ENCODE measurements at places on chromosomes 1 and 21.
A peak's percentile ranks its signal among the peaks of the same experiment; 100 is the strongest.

- no peak for DNase-seq
Observed at GRCh38 chr21:35036465-35037383, 12.4 kb downstream of the RUNX1 start.

DNA sequence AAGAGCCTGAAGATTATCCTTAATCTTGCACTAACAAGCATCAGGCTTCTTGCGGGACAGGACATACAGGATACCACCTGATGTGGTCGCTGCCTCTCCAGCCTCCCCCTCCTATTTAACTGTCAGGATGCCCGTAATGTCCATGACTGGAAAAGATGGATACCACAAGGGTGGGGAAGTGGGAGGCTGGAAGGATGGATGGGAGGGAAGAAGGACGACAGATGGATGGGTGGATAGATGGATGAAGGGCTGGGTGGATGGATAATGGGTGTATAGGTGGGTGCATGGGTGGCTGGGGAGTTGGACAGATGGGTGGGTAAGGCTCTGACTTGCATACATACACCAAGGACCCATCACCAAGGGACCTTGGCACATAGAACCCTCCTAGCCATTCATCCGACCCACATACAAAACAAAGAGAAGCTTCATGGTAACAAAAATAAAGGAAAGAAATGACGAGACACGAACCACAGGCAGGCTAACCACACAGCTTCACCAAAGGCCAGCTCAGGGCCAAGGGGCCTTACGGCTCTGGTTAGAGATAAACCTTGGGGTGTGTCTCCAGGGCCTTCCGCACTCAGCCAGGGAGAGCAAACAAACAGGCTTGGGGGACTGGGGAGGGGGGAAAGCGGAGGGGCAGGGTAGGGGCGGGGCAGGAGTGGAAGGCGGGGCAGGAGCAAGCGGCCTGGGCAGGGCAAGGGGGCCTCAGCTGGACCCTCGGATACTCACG, 50.5 kb downstream of the HSPG2 start:
- DNase-seq: no peak

DNA sequence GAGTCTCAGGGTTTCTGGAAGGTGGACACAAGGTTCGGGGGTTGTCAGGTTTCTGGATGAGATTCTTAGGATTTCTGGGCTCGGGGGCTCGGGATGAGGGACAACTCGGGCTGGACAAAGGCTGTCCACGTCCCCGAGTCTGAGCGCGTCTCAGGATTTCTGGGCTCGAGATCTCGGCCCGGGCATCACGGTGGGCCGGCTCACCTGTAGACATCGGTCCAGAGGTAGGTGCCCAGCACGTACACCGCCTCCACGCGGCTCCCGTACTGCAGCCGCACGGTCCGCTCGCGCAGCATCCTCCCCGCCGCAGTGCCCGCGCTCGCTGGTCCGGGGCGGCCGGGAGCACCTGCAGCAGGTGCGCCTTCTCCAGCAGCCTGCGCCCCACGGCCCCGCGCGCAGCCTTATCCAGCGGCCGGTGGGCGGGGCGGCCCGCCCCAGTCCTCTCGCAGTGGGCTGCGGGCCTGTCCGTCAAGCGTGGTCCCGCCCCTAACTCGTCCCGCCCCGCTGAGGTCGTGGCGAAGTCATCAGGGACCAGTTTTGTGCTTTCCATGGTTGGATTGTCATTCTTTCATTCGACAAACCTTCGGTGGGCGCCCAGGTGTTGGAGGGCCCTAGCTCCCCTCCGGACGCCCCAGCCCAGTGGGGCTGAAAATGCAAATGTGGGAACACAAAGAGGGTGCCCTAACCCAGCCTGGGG, at the start of gene PADI2:
Gene PADI2, minus strand, starts transcription at position 376 of the 697 bp plus-strand sequence. Its CDS starts 80 bp downstream, at position 296.
- peak; percentile 83 for DNase-seq

- DNase-seq: no peak
Observed at GRCh38 chr1:202230939-202231645, 37.5 kb downstream of the LGR6 start.

DNA sequence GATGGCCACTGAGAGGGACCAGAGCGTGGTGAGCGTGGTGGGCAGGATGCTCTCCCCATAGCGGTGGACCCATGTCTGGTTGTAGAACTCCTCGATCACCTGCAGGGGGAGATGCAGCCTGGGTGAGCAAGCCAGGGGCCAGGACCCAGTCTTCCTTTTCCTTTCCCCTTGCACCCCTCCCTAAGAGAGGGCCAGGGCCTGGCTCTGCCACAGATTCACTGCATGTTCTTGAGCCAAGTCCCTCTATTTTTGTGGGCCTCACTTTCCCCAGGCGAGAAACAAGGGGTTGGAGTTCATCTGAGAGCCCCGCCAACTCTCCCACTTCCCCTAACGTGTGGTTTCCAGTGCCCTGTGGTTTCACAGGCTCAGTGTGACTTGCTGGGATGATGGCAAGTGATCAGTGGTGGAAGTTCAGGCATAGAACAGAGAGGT, 27.5 kb downstream of the SLC2A1 start:
- peak; percentile 80 for DNase-seq

DNA sequence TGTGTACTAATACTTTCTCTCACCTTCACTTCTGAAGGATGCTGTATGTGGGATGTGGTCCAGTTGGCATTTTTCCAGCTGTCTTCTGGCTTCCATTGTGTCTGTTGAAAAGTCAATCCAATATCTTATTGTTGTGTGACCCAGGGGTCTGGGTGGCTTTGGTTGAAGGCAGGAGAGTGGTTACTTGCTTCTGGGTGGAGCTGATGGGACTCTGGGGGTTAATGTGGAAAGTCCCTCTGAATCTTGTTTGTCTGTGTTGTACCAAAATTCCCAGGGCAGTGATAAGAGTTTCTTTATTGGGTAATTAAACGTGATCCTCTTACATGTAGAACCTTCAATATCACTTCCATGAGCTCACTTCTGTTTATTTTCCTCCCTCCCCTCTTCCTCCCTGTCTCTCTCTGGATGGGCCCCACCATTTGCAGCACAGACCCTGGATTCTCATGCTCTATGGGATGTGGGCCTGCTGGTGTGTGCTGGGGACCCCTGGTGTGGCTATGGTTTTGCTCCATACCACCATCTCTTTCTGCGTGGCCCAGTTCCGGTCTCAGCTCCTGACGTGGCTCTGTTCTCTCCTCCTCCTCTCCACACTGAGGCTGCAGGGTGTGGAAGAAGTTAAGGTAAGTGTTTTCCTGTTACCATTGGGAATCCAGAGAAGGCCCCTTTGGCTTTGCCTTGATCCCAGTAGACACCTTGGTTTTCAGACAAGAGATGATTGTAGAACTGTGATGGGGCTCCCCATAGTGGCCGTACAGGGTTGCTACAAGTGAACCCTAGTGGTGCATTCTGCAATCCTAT, 71.5 kb downstream of the HHAT start:
- DNase-seq: peak; percentile 70

All from hepatic stellate cell (primary cell).